ENCODE measurements at places on chromosomes 4 and X. TPM values are rescaled to one million over a fixed set of nuclear protein-coding genes. Genes with fewer than 3 reads are reported as not detected.

DNA sequence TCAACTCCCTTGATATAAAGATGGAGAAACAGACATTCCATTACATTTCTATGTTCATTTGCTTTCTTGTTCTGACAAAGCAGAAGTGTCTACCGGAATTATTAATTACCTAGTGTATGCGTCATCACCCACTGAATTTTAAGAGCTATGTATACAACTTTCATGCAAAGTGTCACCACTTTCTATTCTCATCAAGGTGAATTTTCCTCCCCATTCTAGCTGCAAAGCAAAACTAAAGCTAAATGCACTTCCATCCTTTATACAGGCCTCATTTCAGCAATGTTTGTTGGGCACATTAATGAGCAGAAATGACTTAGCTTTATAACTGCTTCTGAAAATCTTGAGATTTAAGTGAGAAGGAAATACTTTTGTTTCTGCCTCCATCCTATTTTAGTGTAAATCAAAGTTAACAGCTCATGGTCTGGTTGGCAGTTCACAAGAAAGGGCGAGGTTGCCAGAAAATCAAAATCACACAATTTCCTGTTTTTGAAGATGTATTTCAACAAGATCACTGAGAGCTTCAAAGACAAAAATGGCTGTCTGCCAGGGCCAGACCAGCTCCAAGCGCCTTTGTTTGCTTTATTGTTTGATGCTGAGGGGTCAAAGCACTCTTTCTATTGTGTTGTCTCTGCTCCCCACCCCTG lies 7.2 kb upstream of the FAM9C start:
- H3K27ac ChIP-seq = no peak overlapping the region
- peak; percentile 2 for DNase-seq
- no peaks in the 10 kb centered on the region for H3K36me3 ChIP-seq
- no peak overlapping the region for H3K4me3 ChIP-seq
- H3K27me3 ChIP-seq = no peaks in the 10 kb centered on the region
- H3K4me1 ChIP-seq = no peaks in the 10 kb centered on the region

- no peaks in the 10 kb centered on the region for H3K36me3 ChIP-seq
- no peaks in the 10 kb centered on the region for H3K27me3 ChIP-seq
- no peak overlapping the region for H3K27ac ChIP-seq
- peaks cover 28% of the 10 kb centered on the region for H3K4me1 ChIP-seq
- H3K4me3 ChIP-seq = no peak overlapping the region
Measured at GRCh38 chr4:88012647-88013046, 5.2 kb downstream of the PKD2 start.

DNA sequence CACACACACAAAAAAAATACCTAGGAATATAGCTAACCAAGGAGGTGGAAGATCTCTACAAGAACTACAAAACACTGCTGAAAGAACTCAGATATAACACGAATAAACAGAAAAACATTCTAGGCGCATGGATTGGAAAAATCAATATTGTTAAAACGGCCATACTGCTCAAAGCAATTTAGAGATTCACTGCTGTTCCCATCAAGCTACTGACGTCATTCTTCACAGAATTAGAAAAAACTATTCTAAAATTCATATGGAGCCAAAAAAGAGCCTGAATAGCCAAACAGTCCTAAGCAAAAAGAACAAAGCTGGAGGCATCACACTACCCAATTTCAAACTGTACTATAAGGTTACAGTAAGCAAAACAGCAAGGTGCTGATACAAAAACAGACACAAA lies 390.2 kb downstream of the IDS start:
- H3K27me3 ChIP-seq = no peaks in the 10 kb centered on the region
- H3K4me3 ChIP-seq = no peak overlapping the region
- DNase-seq = no peak
- H3K4me1 ChIP-seq = no peaks in the 10 kb centered on the region

GRCh38 chr4:122479935-122480416 lies 23.5 kb upstream of the IL2 start:
- no peaks in the 10 kb centered on the region for H3K4me1 ChIP-seq
- no peak overlapping the region for H3K27ac ChIP-seq
- no peak for DNase-seq
- H3K36me3 ChIP-seq = no peaks in the 10 kb centered on the region

GRCh38 chr4:120754590-120754989 lies 167.9 kb downstream of the PRDM5 start:
- no peaks in the 10 kb centered on the region for H3K4me1 ChIP-seq
- H3K27ac ChIP-seq = no peak overlapping the region
- no peak for DNase-seq
- H3K27me3 ChIP-seq = no peaks in the 10 kb centered on the region
- no peaks in the 10 kb centered on the region for H3K36me3 ChIP-seq

The BEX5 gene
- total RNA-seq = not detected

GRCh38 chrX:154791939-154792338 lies 13.3 kb downstream of the MPP1 start:
- H3K4me3 ChIP-seq = no peak overlapping the region
- H3K4me1 ChIP-seq = no peaks in the 10 kb centered on the region

- H3K36me3 ChIP-seq = no peaks in the 10 kb centered on the region
- no peaks in the 10 kb centered on the region for H3K27me3 ChIP-seq
- H3K27ac ChIP-seq = no peak overlapping the region
- no peaks in the 10 kb centered on the region for H3K4me1 ChIP-seq
- no peak overlapping the region for H3K4me3 ChIP-seq
- no peak for DNase-seq
Measured at GRCh38 chr4:137454767-137455166, 77.5 kb downstream of the PCDH18 start.

- DNase-seq = no peak
- H3K27me3 ChIP-seq = no peaks in the 10 kb centered on the region
- no peak overlapping the region for H3K27ac ChIP-seq
- H3K4me1 ChIP-seq = peaks cover 10% of the 10 kb centered on the region
- no peaks in the 10 kb centered on the region for H3K36me3 ChIP-seq
- no peak overlapping the region for H3K4me3 ChIP-seq
Measured at GRCh38 chr4:185122681-185123345, 20.3 kb upstream of the SLC25A4 start.
